ENCODE measurements at places on chromosomes 6 and 20.

GRCh38 chr6:66986940-66987339 is 1279.9 kb upstream of the EYS start:
- no peak for DNase-seq

DNA sequence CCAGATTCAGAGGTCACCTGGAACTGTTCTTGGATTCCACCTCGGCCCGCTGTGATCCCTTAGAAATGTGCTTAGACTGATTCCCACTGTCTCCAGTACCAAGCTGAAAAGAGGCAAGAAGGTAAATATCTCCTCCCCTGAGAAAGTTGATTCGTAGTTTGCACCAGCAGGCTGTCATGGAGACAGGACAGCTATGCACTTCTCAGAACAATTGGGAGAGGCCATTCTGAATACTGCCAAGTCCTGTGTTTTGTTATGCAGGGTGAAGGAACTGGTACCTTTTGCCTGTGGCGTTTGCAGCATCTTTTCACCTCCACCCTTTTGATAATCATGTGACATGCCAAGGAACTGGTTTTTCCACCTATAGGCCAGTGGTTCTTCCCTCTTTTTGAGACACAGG is 58.2 kb upstream of the RNGTT start:
- DNase-seq = no peak

GRCh38 chr20:58223358-58223941 is 5.0 kb downstream of the ANKRD60 start:
- DNase-seq = no peak

GRCh38 chr6:64064919-64065318 is 429.3 kb downstream of the PHF3 start:
- no peak for DNase-seq

DNA sequence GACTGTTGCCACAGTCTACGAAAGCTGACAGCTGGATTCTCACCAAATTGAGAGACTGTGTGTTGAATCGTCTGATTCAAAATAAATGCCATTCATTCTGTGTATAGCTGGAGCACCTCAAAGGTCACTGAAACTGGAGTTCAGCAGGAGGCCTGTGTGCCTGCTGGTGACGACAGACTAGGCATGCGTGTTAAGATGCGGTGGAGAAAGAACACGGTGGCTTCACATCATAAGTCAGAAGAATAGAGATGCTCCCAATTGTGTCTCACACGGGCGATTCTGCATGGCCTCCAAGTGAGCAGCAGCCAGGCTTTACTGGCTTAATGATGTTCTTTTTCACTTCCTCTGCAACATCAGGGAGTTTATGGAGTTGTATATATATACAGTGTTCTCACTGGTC is 32.3 kb downstream of the SNHG17 start:
- DNase-seq = no peak

GRCh38 chr6:56532766-56533551 is 109.7 kb downstream of the DST start:
- no peak for DNase-seq

GRCh38 chr6:74941424-74941823 is 264.4 kb downstream of the COL12A1 start:
- DNase-seq = no peak

DNA sequence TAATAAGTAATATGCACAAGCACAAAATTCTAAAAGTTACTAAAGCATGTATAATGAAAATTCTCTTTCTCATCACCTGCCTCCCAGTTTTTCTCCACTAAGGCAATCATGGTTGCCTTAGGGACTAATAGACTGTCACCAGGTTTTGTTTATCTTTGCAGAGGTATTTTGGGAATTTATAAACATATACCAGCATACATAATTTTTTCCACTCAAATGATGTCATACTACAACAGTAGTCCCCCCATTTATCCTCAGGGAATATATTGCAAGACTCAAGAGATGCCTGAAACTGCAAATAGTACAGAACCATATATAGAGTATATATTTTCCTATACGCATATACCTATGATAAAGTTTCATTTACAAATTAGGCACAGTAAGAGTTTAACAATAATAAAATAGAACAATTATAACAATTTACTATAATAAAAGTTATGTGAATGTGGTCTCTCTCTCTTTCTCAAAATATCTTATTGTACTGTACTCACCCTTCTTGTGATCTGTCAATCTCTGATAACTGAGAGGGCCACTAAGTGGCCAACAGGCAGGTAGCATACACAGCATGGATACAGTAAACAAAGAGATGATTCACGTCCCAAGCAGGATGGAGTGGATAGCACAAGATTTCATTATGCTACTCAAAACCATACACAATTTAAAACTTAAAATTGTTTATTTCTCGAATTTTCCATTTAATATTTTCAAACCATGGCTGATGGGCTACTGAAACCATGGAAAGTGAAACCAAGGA is 19.7 kb downstream of the RBL1 start:
- no peak for DNase-seq

DNA sequence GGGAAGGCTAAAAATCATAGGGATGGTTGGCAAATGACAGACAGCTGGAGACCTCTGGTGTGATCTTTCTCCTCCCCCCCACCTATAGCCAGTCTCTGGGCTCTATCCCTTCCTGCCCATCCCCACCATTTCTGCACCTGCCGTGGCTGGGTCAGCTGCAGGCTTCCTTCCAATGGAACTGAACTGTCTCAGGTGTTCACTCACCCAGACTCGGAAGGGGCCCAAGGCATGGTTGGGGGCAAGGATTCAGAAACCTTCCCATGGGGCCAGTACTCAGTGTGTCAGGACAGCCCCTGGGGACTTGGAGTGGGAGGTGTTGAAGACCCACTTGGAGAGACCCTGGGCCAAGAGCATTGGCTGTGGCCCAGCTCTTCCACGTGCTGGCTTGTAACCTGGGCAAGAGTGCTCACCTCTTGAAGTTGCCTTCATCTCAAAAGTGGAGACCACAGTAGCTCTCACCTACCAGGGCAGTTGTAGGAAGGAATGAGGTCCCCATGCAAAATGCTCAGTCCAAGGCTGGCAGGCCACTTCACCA is 1.7 kb upstream of the PHACTR3 start:
- DNase-seq = no peak

DNA sequence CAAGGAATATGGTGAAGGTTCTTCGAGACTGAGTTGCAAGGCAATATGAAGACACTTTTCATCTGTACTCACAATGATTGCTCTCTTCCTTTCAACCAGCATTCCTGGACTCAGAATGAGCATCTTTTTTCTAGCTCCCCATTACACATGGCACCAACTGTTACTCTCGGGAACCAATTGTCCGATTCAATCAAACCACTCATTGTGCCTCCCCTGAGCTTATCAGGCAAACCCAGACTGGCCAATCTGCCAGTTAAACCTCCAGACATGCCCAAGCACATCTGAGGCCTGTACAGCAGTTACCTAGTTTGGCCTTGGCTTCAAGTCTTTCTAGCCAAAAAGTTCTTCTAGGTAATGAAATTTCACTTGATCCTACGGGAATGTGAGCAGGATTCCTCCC is 164.1 kb downstream of the ID4 start:
- no peak for DNase-seq

- no peak for DNase-seq
Observed at GRCh38 chr20:49096203-49096730, 50.2 kb downstream of the CSE1L start.

- no peak for DNase-seq
Observed at GRCh38 chr20:21338291-21338690, 35.2 kb downstream of the XRN2 start.

- DNase-seq = no peak
Observed at GRCh38 chr6:55058682-55059081, 115.6 kb upstream of the HCRTR2 start.

DNA sequence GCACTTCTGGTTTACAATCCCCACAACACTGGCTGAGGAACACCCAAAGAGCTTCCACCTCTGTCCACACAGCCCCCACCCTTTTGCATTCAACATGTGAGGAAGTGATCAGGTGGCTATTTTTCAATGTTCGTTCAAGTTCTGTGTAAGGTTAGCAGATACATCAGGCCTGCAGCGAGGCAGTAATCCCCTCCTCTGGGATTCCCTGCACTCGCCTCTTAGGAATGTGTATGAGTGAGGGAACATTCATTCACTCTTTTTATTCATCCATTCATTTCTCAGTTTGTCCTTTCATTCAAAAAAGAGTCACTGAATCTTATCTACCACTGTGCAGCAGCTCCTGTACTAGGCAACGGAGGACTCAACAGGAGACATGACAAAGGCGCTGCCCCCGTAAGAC is 236.4 kb upstream of the PRDM1 start:
- DNase-seq = no peak

- no peak for DNase-seq
Observed at GRCh38 chr6:170278743-170279094, 12.2 kb downstream of the DLL1 start.

DNA sequence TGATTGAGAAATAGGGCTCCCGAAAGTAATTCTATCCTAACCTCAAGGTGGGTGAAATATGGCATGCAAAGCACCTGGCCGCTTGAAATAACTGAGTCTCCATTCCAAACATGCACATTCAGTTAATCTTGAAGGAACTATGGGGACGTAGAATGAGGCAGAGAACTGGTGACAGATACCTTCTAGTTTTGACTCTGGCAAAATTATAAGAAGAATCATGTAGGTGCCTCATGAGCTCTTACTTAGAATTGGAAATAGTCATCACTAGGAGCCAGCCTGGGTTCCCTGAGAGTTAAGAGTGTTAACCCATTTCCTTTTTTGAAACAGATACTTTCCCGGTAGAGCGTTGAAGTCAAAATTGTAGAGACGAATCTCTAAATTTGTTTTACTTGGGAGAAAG is 49.3 kb downstream of the RPF2 start:
- DNase-seq = no peak

DNA sequence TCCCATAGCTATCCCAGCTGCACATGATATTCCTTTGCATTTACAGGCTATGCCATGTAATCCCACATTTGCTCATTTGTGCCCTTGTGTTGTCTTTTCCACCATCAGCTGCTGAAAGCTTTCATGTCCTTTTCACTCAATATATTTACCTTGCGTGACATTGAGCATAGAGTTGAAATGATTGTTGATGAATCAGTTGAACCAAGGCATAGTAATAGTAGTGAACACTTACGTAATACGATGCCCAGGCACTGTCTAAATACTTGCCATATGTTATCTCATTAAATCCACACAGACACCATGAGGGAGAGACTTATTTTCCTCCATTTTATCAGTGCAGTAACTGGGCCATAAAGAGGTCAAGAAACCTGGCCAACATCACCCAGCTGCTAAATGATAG is 13.1 kb downstream of the RNF8 start:
- DNase-seq = no peak

DNA sequence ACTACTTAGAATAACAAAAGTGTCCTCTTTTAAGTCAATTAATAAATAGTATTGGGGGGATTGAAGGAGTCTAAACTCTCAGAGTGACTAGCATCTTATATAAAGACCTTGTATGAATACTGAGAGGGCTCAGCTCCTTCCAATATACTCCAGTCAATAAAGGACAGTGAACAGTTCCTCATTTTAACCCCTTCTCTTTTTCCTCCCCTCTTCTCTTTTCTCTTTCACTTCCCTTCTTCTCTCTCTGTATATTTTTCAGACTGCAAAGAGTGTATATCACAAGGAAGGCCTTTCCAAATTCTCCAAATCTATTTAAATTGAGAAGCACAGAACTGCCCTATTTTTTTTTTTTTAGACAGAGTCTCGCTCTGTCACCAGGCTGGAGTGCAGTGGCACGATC is 99.5 kb downstream of the CD164 start:
- no peak for DNase-seq

GRCh38 chr6:125094563-125094962 is 59.0 kb upstream of the TPD52L1 start:
- no peak for DNase-seq

- DNase-seq = no peak
Observed at GRCh38 chr20:11320033-11320432, 597.7 kb upstream of the BTBD3 start.

- DNase-seq = no peak
Observed at GRCh38 chr6:25215881-25216280, 63.3 kb upstream of the CARMIL1 start.

DNA sequence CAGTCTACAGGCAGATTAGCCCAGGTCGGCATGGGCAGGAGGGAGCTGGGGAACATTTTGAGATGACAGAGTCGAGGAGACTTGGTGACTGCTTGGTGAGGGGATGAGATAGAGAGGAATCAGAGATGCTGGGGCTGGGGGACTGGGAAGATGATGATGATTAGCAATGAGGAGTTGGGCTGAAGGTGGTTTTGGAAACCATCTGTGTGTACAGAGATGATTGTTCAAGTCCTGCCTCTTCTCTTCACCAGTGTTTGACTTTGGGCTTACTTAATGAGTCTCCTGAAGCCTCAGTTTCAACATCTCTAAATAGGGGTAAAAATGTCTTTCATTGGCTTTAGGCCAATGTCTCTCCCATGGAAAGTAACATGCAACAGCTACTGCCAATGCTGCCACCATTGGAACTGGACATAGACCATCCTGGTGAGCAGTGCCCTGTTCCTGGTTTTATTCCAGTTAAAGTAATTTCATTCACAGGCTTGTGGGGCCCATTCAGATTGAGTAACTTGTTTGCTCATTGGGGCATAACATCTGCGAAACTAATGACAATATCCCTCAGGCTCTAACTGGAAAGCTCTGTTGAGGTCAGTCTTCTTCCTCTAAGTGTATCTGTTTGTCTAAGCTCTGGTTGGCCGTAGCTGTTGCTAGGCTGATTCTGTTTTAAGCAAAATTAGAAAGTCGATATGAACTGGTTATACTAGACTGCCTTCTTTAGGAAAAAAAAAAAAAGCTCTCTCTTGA is 99.1 kb downstream of the ARMC2 start:
- no peak for DNase-seq

DNA sequence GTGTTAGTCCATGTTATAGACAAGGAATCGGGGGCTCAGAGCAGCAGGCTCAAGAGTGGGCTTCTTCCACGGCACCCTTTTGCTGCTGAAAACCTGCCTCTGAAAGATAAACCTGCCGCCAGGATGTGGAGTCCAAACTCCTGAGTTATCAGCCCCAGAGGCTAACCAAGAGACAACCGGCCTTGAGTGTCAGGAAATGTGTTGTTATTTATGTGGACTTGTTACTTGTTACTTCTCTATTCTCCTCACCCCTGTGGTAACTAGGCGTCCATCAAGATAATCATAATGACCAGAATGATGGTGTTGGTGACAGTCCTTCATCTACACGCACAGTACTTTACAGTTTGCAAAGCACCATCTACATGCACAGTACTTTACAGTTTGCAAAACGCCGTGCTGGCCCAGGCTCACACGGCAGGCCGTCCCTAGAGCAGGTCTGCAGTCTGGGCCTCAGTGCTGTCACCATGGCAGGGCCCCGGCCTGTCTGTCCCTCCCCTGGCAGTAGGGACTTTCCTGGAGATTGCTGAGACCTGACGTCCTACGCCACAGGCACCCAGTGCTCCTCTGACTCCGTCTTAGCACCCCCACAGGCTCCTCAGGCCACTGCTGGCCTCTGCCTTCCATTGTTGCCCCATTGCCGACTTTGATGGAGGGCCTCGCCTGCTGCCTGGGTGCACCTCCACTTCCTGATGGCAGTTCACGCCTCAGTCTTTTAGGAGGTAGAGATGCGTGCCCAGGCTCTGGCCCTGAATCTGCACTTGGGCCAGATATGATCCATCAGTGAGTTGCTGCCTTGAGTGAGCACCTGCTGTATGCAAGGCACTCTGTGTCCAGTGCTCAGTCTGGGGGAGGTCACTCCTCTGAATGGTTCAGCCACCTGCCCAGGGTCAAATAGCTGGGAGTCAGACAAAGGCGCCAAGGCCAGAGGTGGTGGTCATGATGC is 9.1 kb upstream of the BPIFB4 start:
- DNase-seq = no peak

- no peak for DNase-seq
Observed at GRCh38 chr6:114955363-114955762, 612.5 kb upstream of the HS3ST5 start.

All from GOT3 (cell line).